Stimulated activated CD4-positive, alpha-beta T cell treated with anti-CD3 and anti-CD28 coated beads, Interleukin-4, amount 100 ng/mL, for 1 hour (primary cell): ENCODE measurements at places on chromosomes 1 and 21.

DNA sequence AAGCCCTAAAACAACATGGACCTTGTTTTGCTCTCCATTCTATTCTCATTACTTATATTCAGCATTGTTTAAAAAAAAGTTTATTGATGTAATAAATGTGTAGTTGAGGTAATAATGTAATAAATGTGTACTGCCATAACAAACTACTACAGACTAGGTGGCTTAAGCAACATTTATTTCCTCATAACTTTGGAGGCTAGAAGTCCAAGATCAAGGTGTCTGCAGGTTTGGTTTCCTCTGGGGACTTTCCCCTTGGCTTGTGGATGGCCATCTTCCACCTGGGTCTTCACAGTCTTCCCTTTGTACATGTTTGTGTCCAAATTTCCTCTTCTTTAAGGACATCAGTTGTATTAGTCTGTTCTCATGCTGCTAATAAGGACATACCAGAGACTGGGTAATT is 93.1 kb downstream of the LMO4 start:
- DNase-seq: no peak

GRCh38 chr1:205676002-205676401 is 4.3 kb downstream of the SLC45A3 start:
- no peak for DNase-seq

- no peak for DNase-seq
These were observed 105.9 kb upstream of the POU3F1 start for GRCh38 chr1:38152351-38153065.

DNA sequence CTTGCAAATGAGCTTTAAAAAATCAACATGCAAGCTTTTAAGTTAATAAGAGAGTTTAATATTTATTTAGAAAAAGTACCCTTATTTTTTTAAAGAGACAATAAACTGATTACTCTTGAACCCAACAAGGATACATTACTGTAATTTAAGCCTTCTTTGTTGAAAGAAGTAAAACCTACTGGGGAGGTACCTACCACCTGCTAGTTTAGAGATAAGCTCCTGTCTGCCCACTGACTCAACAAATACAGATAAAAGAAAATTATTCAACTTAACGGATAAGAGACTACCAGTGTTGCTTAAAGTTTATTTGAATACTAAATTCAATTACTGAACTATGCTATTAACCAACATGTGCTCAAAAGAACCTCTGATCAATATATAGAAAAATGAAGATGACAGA is 23.1 kb downstream of the USP24 start:
- DNase-seq: no peak

DNA sequence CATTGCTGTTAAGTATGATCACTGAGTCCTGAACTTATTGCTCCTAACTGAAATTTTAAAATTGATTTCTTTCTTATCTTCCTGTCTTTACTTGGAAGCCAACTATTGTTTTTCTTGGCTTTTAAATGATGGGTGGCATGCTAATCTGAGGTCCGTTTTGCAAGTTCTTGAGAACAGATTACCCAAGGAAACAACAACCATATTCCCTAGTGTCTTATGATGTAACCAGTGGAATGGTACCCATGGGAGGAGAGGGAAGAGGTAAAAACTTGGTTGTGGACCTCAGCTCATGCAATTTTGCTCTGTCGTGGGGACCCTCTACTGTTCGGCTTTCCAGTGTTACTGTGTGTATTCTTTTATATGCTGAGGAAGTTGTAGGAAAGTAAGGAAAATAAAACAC is 454.8 kb upstream of the ADAMTS5 start:
- no peak for DNase-seq

GRCh38 chr1:26862781-26863684 is at the start of gene SFN:
Gene SFN, plus strand, starts transcription at chr1:26863149. Its CDS starts 64 bp downstream, at chr1:26863213.
- peak; percentile 47 for DNase-seq

DNA sequence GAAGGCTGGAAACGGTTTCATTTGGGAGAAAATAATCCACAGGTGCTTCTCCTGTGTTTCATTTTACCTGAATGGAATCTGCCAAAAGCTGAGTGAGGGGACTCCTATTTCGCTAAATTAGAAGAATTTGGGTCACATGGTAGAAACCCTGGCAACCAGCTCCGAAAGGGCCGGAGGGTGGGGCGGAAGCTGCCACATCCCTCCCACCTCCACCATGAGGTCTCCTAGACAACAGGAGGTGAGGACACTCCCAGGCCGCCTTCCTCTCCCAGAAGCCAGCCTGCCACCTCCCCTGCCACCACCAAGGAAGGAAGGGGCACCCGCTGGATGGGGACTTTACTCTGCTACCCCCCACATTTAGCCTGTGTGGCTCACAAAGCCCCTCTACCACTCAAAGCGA is 199.9 kb upstream of the ZC3H12A start:
- no peak for DNase-seq

DNA sequence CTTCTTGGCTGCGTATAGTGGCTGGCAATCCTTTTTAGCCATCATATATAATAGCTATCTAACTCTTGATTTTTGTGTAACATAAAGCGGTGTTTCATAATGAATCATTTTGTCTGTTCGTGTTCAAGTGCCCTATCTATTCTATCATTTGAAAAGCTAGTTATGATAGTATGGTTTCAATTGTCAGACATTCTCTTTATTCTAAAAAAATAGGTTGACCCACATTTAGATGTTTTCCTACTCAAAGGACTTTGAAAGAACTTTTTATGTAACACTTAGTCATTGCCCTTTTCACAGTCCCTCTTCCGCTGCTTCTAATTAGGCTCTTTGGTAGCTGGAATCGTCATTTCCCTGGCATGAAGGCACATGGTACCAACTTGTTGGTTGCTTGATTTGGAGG is 272.2 kb upstream of the B3GALT2 start:
- DNase-seq: no peak

DNA sequence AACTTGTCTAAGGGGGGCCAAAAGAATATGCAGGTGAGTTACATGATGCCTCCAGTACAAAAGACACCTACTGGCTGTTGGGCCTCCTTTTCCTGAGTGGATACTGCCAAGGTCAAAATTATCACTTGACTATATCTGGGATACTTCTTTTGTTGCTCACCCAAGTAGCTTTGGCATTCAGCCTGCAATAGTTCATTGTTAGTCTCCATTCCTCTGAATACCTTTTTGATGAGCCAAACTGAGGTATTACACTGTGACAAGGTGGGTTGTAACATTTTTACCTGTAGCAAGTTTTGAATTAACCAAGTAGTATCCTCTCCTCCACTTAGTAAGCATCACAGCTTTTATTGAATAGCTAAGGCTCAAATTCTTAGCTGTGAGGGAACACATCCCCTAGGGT is 408.0 kb downstream of the LRRIQ3 start:
- DNase-seq: no peak

DNA sequence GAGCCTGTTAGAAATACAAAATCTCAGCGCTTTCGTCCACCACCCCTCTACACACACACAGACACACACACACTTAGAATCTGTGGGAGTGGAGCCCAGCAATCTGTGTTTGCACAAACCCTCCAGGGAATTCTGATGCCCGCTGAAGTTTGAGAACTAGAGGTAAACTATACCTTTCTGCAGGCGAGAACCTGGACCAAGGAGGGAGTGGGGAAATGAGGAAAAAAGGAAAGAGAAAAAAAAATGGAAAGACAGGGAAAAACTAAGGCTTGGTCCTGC is 468 bp upstream of the NIBAN1 start:
- no peak for DNase-seq

GRCh38 chr1:160109686-160110085 is 5.9 kb upstream of the ATP1A2 start:
- DNase-seq: no peak

GRCh38 chr1:201739080-201739479 is 89.9 kb upstream of the IPO9 start:
- DNase-seq: no peak

- DNase-seq: no peak
These were observed 107.4 kb upstream of the ESRRG start for GRCh38 chr1:216830424-216831210.

GRCh38 chr1:74470936-74471335 is 41.5 kb downstream of the LRRC53 start:
- no peak for DNase-seq

- no peak for DNase-seq
These were observed 34.0 kb downstream of the C2CD2 start for GRCh38 chr21:41919666-41920398.

- no peak for DNase-seq
These were observed 22.7 kb downstream of the CSTB start for GRCh38 chr21:43753439-43753799.

GRCh38 chr1:53438427-53439336 is 20.5 kb upstream of the DMRTB1 start:
- no peak for DNase-seq

DNA sequence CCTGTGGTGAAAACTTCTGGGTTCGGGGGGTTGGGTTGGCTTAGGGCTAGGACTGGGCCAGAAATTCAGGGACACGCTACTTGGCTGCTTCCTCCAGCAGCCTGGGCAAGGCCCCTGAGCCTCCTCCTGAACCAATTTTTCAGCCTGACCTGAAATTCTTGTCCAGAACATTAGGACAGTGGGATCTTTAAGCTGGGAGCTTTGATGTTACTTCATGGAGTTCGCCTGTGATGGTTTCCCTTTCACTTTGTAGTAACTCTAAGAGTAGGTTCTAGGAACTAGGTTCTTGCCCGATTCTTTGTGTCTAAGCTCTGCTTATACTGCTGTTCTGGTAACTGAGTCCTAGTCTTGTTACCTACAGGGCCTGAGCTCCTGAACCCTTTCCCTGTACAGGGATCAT is 75.3 kb downstream of the S1PR1 start:
- DNase-seq: no peak

GRCh38 chr1:99544328-99544727 is 101.6 kb upstream of the PALMD start:
- DNase-seq: no peak

DNA sequence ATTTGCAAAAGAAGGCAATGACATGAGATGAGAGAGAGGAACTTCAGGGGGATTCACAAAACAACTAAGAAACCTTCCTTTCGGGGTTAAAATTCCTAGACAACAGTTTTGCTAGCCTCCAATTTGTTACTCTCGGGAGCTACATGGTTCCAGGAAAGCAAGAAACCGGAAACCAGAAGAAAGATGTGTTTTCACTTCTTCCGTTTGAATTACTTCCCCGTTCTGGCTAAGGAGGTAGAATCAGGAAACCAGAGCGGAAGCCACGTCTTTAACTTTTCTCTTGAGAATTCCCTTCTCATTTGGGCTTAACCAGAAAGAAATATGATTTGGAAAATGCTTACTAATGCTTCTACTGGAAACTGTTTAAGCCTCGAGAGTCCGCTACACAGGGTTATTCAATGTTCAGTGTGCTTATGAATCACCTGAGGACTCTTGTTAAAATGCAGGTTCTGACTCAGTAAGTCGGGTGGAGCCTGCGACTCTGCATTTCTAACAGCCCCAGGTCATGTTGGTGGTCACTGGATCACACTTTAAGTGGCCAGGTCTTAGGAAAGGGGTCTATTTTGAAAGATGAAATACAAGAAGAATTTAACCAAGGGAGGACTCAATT is 43.5 kb upstream of the MCOLN3 start:
- DNase-seq: no peak
